ENCODE measurements at places on chromosomes 7 and 10.

DNA sequence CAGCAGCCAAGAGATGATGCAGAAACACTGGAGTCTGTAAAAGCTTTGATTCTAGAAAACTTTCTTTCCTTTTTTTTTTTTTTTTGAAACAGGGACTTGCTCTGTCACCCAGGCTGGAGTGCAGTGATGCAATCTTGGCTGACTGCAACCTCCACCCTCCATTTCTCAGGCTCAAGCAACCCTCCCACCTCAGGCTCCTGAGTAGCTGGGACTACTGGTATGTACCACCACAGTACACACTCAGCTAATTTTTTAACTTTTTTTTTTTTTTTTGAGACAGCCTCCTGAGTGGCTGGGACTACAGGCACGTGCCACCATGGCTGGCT, 17.0 kb upstream of the BAG3 start:
- DNase-seq, result peak; percentile 54

DNA sequence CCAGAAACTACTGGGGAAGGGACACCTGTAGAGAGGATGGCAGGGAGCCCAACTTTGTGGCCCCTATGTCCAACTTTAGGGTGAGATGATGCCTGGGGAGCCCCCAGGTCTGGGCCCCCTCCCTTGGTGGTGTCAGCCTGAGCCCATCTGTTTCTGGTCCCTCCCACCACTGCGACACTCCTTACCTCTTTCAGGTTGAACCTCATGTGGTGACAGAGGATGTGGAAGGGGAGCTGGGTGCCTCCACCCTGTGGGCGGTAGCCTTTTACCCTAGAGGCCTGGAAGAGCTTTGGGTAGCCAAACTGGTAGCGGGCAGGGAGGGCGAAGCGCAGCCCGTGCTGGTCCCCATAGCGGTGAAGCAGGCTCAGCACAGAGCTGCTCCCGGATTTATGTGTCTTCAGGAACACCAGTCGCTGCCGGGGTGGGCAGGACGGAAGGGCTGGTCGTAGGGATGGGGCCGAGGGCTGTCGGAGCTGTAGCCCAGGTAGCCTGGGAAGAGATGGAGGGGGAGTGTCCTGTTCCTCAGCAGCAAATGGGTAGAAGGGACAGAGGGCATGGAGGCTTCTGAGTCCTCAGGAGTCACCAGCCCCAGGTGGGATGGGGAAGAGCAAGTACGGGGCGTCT, 2.0 kb downstream of the GAL3ST4 start:
- DNase-seq, result no peak

DNA sequence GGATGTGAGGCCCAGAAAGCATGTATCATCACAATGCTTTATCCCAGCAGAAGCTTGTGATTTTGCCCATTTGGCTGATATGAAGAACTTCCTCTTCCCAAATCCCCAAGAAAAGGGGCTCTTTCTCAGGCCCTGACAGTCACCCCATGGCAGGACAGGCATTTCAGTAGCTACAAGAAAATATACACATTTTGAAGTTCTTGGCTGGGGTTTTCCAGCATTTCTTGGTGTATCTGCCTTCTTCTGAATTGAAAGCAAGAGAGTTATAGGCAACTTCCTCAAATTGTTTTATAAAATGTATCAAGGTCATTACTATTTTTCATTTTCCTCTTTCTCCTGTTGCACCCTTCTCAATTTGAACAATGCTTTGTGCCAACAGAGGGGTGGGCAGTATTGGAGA, 63.3 kb upstream of the PDLIM1 start:
- DNase-seq, result no peak

GRCh38 chr7:158390460-158390859, 197.2 kb downstream of the PTPRN2 start:
- DNase-seq, result no peak

- peak; percentile 39 for DNase-seq
Observed at GRCh38 chr7:40579401-40579800, 444.6 kb downstream of the SUGCT start.

GRCh38 chr7:128200376-128200775, 40.7 kb upstream of the LEP start:
- no peak for DNase-seq

DNA sequence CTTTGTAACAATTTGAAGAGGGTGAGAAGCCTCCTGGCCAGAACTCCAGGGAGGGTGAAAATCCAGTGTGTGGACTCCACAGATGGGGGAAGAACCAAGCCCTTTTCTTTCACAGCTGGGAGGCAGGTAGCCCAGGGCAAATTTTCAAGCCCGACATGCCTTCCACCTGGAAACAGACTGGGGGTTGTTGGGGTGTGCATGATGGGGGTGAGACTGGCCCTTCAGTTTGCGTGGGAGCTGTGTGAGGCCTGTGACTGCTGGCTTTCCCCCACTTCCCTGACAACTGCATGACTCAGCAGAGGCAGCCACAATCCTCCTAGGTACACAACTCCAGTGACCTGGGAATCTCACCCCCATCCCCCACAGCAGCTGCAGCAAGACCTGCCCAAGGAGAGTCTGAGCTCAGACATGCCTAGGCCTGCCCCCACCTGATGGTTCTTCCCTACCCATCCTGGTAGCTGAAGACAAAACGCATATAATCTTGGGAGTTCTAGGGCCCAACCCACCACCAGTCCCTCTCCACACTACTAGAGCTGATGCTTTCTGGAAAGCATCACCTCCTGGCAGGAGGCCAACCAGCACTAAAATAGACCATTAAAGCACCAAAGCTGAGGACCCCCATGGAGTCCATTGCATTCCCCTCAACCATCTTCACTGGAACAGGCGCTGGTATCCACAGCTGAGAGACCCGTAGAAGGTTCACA, 445.4 kb downstream of the TFEC start:
- no peak for DNase-seq

- no peak for DNase-seq
Observed at GRCh38 chr7:102107474-102108104, 179.1 kb upstream of the SH2B2 start.

DNA sequence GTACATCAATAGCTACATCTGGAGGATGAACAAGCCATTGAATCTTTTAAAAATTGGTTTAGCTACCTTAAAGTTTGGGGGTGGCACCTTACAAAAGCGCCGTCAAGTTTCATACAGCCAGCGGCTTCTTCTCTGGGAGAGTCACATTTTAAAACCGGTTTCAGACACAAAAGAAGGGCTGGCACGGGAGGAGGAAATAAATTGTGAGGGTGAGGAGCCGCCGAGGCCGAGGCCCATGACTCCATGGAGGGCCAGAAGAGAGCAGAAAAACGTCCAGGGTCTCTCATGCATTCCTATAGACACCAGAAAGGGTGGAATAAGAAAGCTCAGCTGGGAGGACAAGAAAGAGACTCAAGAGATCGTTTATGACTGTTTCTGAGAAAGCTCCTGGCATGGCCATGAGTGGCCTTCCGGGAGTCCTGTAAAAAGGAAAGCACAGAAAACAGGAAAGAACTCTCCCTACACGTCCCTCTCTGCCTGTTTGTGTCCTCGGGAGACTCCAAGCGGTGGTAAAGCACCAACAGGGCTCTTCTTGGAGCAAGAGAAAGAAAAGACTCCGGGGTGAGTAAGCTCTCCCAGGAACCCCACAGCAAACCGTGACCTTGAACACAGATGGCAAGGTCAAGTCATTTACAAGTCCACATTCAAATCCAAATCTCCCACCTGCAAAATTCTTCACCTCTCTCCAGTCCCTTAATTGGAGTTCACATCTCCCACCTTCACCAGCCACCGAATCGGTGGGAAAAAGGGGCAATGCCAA, 1.8 kb downstream of the FRAT2 start:
- DNase-seq, result peak; percentile 86

GRCh38 chr10:72167118-72167517, 48.7 kb upstream of the ANAPC16 start:
- no peak for DNase-seq
